ENCODE measurements at places on chromosomes 4 and X.

- no peak for DNase-seq
Measured at GRCh38 chr4:137360761-137361160, 171.5 kb downstream of the PCDH18 start.

- DNase-seq: no peak
Measured at GRCh38 chrX:134774190-134775048, 116.1 kb upstream of the PLAC1 start.

- DNase-seq: no peak
Measured at GRCh38 chrX:149495573-149496071, 9.5 kb downstream of the IDS start.

- DNase-seq: no peak
Measured at GRCh38 chr4:56861360-56861759, 39.9 kb upstream of the SPINK2 start.

DNA sequence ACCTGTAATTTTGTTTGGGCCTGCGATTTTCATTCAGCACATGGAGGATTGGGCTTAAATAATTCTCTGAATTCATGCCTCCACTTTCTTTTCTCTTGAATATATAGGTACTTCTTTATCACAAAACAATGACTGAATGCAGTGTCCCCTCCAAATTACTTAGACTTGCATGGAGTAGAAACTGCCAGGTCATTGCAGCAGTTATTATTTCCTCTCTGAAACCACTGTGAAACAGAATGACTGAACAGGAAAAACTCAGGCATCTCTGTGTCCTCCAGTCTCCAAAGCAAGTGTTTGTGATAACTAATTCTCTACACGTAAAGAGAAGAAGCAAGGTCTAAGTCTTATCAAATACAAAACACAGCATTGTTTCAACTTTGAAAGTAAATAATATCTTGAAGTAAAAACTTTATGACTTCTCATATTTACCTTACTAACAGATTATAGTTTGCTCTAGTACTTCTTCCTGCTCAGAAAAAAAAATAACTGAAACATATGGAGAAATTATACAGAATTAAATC lies 144.5 kb upstream of the DIAPH2 start:
- DNase-seq: no peak

- no peak for DNase-seq
Measured at GRCh38 chr4:4663028-4663427, 121.2 kb upstream of the STX18 start.

DNA sequence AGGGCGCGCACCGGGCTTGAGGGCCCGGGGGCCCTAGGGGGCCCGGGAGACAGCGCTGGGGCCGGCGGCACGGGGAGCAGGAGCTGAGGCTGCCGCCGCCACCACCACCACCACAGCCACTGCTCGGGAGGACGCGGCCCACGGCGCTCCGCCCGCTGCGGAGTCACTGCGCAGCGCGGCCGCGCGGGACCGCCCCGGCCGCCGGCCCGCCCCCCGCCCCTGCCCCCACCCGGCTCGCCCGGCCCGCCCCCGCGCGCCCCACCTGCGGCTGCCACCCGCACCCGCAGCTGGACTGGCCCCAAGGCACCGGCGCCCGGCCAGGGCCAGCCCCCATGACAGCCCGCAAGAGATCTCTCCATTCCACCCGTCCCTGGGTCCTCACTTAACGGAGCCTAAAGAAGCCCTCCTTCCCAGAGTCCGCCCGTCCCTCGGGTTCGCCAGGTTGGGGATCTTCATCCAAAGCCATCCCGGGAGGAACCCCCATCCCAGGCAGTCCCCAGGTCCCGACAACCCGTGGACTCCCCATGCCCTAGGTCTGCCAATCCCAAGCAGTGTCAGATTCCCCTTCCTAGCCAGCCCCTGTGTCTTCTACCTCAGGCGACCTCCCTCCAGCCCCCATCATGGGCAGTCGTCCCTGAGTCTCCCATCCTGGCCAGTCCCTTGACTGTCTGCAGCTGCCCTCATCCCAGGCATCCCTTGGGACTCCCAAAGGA lies 40.0 kb upstream of the IQSEC2 start:
- no peak for DNase-seq

- DNase-seq: no peak
Measured at GRCh38 chrX:39159921-39160507, 358.8 kb downstream of the MID1IP1 start.

GRCh38 chr4:29131304-29131703 lies 1588.9 kb upstream of the PCDH7 start:
- DNase-seq: no peak

GRCh38 chr4:147760176-147760575 lies 28.3 kb downstream of the ARHGAP10 start:
- DNase-seq: no peak

DNA sequence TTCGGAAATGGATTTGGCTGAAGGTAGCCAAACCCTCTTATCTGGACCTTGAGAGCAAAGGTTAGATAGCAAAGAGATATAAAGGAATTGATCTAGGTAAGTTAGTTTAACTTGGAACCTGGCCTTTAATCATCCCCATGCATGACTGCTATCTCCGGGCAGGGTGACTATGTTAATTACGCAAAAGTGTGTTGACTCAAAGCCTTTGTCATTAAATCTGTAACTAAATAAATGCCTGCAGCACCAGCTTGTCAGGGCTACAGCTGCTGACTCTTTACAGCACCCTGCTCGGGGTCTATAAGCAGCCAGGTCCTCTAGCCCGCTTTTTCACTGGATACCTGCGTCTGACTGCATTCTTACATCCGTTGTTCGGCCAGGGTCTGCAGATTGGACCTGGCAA lies 201.7 kb downstream of the TBCK start:
- no peak for DNase-seq

GRCh38 chr4:173319696-173320095 lies 14.5 kb downstream of the HMGB2 start:
- no peak for DNase-seq

- DNase-seq: no peak
Measured at GRCh38 chr4:101953949-101954348, 163.4 kb downstream of the BANK1 start.

- no peak for DNase-seq
Measured at GRCh38 chr4:107094976-107095375, 58.9 kb upstream of the DKK2 start.

DNA sequence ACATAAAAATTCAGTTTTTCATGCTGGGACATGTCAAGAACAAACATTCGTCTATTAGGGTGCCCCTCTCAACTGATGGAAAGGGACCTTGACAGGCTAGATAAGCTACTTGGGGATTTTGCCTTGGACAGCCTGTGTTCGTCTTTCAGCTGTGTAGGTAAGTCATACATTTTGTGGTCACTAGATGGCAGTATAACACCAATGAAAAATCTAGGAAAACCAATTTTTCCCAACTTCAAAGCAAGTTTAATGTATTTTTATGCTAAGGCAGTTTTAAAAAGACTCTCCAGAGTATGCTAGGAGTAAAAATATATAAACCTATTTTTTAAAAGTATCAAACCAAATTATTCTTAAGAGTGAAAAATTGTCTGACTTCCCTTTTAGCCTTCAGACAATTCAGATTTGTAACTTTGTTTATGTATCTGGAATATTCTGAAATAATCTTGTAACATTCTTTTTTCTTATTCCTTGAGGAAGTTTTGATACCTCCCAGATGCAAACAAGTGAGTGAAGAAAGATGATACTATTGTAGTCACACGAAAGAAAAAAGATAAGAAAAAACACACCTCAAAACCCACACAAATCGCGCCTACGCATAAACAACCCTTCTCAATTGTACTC lies 158.3 kb downstream of the CPE start:
- no peak for DNase-seq

- DNase-seq: no peak
Measured at GRCh38 chr4:189780391-189780790, 160.3 kb upstream of the FRG1 start.

- no peak for DNase-seq
Measured at GRCh38 chr4:8695237-8696219, 103.0 kb downstream of the CPZ start.

DNA sequence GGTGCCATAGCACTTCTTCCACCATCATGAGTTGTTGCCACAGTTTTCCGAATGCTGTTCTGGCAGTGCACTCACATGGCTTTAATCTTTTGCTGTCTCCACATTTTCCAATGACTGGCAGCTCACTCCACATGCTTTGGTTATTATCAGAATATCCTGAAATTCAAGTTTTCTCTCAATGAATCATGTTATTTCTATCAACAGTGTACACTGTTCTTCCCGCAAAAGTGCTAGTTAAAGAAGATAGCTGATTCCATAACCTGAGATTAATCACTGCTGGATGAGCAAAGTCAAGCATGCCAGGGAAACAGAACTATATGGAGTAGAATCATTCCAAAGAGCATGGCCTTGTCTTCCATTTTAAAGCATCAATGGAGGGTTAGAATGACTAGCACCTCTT lies 14.6 kb upstream of the IL13RA2 start:
- no peak for DNase-seq

All from omental fat pad (tissue), 4 donors.